ENCODE measurements at places on chromosomes 6 and 20.

DNA sequence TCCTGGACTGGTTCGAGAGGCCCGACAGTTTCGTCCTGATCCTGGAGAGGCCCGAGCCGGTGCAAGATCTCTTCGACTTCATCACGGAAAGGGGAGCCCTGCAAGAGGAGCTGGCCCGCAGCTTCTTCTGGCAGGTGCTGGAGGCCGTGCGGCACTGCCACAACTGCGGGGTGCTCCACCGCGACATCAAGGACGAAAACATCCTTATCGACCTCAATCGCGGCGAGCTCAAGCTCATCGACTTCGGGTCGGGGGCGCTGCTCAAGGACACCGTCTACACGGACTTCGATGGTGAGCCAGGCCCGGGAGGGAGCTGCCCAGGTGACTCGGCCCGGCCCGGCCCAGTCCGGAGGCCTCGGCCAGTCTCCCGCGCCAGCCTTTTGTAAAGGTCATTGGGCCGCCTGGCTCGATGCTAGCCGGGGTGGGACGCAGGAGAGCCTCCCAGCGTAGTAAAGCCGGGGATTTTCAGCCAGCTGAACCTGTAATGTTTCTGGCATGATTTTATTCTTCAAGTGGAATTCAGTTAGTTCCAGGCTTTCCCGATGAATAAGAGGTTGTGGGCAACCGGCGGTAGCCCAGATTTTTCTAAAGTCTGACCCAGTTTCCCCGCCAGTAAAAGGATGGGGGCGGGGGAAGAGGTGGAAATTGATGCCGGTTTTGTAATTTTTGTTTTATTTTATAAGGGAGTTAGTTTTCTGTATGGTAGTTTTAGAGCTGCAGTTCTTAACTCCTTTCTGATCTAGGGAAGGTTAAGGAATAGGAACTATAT is 1.4 kb downstream of the PIM1 start:
- DNase-seq: peak; percentile 24

DNA sequence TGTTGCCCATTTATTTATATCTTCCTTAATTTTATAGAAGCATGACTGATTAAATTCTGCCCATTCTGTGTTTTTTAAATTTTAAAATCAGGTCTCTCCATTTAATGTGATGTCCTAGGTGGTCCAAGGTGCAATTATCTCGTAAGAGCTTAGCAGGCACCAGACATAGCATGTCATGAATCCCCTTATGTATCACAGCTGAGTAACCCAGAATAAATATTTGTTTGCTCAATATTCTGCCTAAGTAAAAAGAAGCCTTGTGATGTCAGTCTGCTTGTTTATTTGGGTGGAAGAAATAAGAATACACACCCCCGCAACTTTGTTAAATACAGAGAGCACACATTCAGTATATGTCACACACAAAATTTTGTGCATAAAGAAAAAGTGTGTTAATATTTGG is 211.3 kb downstream of the FARS2 start:
- no peak for DNase-seq

DNA sequence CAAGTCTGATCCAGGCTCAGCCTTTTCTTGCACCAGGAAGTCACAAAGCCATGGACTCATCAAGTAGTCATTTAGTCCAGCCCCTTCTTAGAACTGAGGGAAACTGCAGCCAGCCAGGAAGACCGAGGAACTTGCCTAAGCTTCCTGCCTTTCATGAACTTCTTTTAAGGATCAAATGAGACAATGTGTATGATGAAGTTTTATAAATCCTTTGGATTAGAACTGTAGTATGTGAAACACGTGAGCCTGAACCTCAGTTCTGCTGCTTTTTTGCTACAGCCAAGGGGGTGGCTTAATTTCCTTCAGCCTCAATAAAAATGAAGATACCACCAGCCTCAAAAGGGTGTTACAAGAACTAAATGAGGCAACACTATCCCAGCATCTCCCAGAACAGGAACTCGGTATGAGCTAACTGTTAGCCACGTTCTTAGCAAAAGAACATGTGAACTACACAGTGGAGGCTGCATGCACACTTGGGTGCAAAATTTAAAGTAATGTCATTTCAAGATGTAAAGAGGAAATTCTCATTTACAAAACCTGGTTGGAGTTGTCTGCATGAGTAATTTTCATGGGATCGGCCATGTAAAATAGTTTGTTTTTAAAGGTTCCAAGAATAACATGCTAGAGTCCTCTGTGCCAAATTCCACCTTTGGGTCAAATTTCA is 76.0 kb upstream of the TBC1D7 start:
- no peak for DNase-seq

- no peak for DNase-seq
Measured at GRCh38 chr6:83309344-83309743, 116.2 kb downstream of the RWDD2A start.

DNA sequence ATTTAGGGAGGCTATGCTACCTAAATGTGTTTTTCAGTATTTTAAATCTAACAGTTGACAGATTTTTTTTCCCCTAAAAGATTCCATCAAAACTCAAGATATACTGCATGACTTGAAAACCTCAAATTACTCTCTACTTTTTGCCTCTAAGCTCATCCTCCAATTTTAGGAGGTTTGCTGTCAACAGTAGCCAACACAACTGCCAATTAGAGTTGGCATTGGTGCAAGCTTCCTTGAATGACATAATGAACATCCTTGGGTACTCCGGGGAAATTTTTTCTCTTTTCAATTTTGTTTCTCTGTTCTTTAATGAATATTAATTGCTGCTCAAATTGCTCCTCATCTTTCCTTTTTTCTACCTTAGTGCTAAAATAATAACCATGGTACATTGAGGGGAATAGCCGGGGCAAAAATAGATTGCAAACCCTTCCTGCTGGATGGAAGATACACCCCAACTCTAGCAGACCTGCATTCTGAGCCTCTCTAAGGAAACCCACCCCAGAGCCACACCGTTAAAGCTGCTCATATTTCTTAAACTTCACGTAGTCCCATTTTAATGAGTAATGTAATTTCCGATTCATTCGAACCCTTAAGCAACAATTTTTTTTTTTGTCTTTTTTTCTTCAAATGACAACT is 34.3 kb downstream of the SLC22A23 start:
- DNase-seq: no peak

- DNase-seq: no peak
Measured at GRCh38 chr20:35771367-35771688, 487 bp upstream of the PHF20 start.

DNA sequence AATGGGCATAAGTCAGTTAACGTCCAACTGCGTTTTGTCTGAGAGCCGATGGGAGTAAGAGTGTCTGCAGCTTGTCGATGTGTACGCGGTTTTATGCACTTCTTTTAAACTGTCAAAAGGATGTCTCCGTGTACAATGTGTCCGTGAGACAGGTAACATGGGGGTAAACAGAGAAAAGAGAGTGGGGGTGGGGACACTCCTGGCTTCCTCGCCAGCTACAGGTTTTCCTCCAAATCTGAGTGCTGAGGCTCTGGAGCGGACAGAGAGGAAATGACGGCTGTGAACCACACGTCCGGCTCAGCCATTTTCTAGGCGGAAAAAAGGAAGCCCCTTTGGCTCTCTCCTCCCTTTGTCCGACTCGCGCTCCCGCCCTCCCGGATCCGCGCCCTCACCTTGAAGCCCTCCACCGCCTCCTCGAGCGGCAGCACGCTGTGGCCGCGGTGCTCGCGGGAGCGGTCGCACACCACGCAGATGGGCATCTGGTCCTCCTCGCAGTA is 916 bp downstream of the TRIM27 start:
- no peak for DNase-seq

GRCh38 chr20:41030531-41031242 is 2.1 kb downstream of the TOP1 start:
- DNase-seq: no peak

DNA sequence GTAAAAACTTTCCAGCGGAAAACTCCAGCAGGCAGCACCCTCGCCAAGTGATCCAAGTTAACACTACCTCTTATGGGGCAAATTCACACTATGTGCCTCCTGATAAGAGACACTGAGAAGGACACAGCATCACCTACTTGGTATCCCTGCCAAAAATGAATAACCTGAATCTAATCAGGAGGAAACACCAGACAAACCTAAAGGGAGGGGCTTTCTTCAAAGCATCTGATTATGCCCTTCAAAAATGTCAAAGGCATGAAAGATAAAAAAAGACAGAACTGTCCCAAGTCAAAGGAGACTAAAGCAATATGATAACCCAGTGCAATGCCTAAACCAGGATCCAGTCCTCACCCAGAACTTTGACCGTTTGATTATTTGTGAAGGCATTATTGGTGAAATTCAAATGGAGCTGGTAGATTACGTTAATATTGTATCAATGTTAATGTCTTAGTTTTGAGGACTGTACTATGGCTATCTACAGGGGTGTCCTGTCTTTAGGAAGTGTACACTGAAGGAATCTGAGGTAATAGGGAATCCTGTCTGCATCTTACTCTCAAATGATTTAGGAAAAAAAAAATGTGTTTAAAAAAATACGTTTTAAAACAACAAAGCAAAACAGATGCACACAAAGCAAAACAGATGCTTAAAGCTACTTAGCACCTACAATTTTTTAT is 8.3 kb downstream of the TBC1D7 start:
- DNase-seq: no peak

- no peak for DNase-seq
Measured at GRCh38 chr6:41900861-41901260, 5.7 kb upstream of the USP49 start.

GRCh38 chr6:37956711-37957275 is 137.3 kb downstream of the ZFAND3 start:
- DNase-seq: no peak

DNA sequence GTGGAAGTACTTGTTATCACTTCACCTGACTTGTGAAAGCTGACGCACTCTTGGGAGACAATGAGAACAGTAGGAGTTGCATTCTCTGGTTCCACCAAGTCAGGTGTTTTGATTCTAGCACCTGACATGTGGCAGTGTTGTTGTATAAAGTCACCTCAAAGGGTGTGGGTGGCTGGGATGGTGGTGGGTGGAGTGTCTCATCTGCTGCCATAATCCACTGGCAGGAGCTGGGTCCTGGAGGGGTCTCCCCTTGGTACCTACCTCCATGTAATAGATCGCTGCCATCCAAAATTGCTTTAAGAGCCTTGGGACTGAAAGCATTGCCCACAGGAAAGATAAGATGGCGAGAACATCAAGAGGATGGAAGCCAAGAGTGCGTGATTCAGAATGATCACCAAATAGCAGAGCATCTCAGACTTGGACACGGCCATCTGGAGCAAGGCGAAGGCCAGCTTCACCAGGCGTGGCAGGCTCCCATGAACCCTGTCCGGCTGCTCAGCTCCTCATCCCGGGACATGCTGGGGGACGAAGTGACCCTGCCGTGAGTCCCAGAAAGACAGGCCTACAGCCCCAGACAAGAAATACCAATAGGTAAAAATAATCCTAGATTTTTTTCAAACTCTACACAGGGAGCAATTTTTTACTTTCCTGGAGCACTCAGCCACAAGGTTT is 56.6 kb downstream of the NPEPL1 start:
- no peak for DNase-seq

DNA sequence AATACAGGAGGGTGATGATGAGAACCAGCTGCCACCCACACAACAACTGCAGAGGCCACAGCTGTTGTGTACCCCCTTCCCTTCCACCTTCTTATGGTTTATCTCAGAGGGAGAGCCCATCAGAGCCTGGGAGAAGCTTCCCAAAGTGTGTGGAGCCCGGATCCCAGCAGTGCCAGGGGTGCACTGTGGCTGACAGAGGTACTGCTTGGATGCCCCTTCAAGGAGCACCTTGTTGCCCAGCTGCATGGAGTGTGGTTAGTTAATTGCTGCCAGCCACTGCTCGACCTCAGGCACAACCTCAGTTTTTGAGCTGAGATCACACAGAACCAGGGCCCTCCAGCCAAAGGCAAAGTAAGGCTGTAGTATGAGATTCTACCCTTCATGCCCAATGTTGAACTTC is 13.0 kb downstream of the PI3 start:
- DNase-seq: no peak

DNA sequence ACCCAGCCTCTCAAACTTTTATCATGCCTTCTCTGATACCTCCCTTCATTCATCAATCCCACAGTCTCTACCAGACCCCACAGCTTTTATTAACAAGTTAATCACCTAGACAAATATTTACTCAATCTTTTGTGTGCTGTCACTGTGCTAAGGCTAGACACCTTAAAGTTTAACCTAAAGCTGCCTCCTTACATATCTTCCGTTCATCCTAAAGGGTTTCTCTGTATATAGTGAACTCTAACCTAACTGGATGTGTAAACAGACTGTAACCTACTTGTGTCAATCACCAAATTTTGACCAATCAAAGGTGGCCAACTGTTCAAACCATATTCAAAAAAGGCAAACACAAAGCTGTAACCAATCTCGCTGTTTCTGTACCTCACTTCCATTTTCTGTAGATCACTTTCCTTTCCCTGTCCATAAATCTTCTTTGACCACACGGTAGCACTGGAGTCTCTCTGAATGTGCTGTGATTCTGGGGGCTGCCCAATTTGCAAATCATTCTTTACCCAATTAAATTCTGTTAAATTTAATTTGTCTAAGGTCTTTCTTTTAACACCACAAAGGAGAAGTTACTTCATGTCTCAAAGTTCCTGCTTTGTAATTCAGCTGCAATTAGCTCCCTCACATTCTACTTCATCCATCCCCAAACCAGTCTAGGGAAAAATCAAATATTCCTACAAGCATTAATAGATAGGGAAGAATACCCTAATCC is 72.5 kb downstream of the ARHGAP18 start:
- DNase-seq: no peak

- DNase-seq: no peak
Measured at GRCh38 chr6:3379482-3380060, 77.3 kb downstream of the SLC22A23 start.

DNA sequence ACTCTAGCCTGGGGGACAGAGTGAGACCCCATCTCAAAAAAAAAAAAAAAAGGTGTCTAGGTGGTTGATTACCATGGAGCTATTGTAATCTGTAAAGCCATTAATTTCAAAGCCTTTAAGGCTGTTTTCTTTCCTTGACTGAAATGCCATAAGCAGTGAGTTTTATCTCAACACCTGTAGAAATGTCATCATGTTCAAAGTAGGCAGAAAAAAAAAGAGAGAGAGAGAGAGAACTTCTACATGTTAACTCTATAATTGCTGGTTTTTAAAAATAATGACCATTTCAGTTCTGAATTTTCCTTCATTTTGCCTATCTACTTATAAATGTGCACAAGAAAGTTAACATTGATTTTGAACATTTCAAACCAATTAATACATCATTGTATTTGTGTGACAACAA is 29.7 kb upstream of the POLR1H start:
- DNase-seq: no peak
